ENCODE measurements at places on chromosomes 12 and 14.

GRCh38 chr12:5033883-5034282 is 9.8 kb upstream of the KCNA5 start:
- peak; percentile 77 for DNase-seq

DNA sequence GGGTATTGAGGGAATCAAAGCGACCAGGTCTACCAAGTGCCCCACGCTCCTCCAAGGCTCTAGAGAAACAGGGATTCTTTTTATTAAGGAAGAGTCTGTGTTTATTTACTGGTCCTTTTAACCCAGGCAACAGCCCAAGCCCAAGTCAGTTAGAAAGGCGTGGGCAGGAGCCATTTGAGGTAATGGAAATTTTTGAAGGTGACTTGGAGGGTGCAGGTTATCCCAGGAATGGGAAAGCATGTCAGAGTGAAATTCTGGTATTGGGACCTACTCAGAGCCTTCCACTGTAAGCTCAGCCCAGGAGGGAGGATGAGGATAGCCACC is 2.9 kb downstream of the SLC6A12 start:
- DNase-seq, result no peak

GRCh38 chr14:74405663-74406062 is 20.3 kb downstream of the SYNDIG1L start:
- DNase-seq, result no peak

DNA sequence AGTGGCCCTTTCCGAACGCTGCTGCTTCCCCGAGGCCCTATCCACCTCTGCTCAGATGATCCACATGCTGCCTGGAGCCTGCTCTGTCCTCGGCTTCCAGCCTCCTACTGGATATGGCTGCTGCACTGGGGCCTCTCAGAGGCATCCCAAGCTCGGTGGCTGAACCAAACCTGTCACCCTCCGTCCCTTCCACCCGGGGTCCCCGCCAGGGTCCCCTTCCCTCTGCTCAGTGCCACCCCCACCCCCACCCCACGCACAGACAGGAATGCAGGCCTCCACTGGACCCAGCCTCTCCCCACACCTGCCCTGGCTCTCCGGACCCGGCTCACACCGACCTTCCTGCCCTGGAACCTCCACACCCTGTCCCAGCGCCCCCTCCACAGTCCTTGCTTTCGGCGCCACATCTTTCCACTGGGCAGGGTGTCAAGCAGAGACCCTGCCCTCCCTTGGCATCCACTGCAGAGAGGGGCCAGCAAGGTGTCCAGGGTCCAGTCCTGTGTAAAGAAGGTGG is 6.1 kb downstream of the CEP170B start:
- no peak for DNase-seq

DNA sequence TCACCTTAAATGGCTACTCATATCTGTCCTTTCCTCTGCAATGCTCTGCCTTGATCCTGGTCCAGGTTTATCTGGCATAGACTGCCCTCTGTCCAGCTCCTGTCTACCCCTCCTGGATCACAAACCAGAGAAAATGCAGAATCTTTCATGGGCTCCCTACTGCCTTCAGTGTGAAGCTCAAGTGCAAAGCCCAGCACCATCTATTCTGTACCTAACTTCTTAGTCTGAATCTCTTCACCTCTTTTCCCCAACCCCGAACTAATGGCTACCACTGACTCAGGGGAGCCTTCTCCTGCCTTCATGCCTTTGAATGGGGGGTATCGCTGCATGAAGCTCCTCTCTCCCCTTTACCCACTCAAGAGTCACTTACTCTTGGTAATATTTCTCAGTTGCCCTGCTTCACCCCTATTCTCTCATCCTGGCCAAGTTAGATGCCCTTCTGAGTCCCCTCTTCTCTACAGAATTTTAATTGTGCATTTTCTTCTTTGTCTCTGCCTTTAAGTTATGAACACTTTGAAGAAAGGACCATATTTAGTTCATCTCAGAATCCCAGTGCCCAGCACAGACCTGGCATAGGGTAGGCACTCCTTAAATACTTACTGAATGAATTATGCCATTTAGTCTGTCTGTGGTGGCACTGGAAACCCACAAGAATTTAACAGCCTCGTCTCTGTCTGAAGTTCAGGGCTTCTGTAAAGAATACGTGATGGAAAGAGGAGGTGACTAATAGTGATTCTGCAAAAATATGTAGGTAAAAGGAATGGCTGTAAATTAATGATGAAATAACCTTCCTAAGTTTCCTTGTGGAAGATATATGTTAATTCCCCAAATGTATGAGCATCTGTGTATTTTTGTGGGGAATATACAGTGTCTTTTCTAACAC is 191.3 kb upstream of the AMIGO2 start:
- DNase-seq, result peak; percentile 98

DNA sequence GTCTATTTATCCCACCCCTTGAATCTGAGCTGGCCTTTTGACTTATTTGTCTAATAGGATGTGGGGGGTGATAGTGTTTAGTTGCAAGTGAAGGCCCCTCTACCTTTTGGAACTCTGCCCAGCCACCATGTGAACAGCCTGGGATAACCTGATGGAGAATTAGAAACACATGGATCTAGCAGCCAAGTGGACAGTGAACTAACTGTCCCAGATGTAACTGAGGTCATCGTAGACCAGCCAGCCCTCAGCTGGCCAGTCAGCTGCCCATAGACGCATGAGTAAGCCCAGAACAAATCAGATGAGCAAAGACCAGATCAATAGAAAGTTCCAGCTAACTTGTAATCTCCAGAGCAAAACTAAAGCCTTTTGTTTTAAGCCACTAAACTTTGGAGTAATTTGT is 19.0 kb downstream of the KLRB1 start:
- DNase-seq, result no peak

DNA sequence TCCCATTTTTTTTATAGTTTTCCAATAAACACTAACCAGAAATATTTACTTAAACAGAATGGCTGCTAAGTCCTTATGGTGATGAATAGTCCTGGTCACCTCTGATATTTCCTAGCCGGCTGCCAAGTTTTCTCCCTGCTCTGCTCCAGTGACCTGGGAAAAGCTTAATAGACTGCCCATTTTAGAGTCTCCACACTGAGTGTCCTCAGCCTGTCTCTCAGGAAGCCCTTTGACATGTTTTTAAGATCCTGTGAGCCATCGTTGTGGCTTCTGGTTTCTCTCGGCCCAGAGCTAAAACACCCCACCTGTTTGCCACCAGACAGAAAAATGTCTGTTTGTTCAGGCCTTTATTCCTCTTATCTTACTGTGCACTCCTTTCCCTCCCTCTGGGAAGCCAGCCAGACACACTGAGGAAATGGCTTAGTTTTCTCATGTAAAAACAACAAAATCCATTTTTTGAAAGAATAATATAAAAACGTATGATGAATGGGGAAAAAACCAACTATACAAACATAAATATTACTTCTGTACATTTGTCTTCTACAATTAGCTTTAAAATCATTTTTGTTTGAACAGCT is 25.4 kb upstream of the ALDH2 start:
- peak; percentile 25 for DNase-seq

- DNase-seq, result no peak
Observed at GRCh38 chr12:90245391-90245790, 536.8 kb upstream of the ATP2B1 start.

DNA sequence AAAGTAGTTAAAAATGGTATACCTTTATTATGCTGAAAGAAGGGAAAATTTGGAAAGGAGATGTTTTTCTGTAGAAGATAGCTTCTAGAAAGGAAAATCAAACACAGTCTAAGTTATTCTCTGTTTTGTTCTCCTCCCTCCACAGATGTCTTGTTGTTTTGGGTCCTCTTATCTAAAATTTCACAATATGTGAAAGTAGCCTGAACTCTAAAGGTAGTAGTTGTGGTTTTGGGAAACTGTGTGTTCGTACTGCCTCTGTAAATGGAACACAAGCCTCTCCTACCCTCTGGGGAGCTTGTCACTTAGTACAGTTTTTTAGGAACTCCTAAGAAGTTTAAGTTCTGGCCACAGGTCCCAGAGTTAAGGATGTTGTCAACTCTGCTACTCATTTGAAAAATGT is 112.6 kb downstream of the CRADD start:
- DNase-seq, result no peak

DNA sequence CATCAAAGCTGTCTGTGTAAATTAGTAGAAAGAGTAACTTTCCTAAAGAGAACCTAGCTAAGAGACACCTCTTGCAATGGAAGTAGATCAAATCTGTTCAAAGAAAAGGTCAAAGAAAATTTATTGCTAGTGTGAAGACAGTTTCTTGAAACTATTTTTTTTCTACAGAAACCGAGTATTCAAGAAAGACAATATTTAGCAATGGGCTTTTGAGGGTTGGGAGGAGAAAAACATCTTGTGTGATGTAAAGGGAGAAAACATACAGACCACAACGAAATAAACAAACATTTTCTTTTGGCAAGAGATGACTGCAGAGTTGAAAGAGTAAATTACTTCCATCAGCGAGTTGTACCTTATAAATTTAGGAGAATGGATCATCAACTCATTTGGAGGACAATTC is 24.4 kb downstream of the NKX2-1 start:
- DNase-seq, result no peak

GRCh38 chr12:27979145-27979544 is 6.6 kb upstream of the PTHLH start:
- peak; percentile 43 for DNase-seq

DNA sequence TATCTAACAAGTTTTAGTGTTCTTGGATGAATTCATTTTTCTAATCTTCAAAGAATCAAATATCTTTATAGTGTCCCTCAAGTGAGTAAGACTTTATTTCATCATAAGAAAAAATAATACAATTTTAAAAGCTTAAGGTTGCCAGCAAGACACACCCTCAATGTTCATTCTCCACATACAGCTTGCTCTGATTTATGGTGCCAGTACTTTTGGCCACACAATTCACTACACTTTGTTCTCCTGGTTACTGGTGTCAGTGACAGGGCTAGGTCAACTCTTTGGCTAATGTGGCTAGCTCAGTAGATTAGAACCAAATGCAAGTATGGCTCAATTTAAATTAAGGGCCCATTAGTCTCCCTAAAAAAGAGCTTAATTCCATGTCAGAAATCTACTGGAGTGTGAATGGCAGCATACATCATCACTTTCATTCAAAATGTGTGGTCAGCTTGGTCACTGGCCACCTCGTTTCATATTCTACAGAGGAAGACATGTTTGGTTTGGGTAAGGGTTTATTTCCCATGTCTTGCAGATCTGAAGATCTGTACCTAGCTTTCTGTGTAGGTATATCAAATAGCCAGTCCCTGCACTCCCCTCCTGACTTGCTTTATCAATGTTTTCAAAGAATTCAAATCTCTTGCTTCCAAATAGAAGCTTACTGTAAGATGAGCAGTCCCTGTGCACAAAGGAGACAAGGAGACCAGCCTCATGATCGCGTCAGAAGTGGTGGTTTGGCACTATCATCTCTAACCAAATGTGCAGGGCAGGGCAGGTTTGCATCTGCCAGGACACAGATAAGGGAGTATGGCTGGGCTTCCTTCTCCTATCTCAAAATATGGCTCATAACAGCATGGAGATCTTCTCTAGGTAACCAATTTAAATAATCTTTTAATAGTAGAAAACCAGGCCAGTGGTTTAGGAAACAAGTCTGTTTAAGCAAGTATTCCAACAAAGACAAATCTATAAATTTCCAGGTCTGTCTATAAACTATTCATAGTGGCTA is 31.3 kb downstream of the HECTD4 start:
- DNase-seq, result peak; percentile 3
